ENCODE measurements at places on chromosomes 12 and 14. TPM values are rescaled to one million over a fixed set of nuclear protein-coding genes. Genes with fewer than 3 reads are reported as not detected.

- DNase-seq = no peak
- H3K36me3 ChIP-seq = no peaks in the 10 kb centered on the region
- H3K4me3 ChIP-seq = no peak overlapping the region
- no peak overlapping the region for H3K27ac ChIP-seq
- peaks cover 2% of the 10 kb centered on the region for H3K27me3 ChIP-seq
- H3K4me1 ChIP-seq = no peaks in the 10 kb centered on the region
Observed at GRCh38 chr12:105616971-105617540, 286.6 kb downstream of the C12orf75 start.

DNA sequence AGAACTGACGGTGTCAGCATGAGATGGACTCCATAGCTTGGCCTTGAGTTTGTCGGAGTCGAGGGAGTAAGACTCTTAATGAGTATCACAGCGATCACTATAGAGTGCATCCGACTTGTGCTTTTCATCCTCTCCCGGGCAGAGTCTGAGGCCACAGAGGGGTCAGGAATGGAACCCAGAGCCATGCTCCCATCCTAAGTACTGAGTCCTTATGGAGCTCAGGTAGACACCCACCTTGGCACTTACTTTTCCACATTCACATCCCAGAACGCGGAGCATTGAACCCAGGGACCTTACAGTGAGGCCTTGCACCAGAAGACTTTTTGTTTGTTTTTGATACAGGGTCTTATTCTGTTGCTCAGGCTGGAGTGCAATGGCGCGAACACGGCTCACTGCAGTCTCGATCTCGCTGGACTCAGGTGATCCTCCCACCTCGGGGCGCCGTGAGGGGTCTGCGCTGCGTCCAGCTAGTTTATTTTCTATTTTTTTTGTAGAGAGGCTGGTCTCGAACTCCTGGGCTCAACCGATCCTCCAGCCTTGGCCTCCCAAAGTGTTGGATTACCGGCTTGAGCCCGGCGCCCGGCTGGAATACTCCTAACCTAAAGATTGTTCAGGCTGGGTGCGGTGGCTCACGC, 719 bp upstream of the SRSF9 start:
- H3K4me3 ChIP-seq = peak overlapping the region; percentile 80
- H3K27me3 ChIP-seq = no peaks in the 10 kb centered on the region
- DNase-seq = peak; percentile 19
- H3K4me1 ChIP-seq = peaks cover 4% of the 10 kb centered on the region

- no peaks in the 10 kb centered on the region for H3K4me1 ChIP-seq
- no peak for DNase-seq
- no peaks in the 10 kb centered on the region for H3K27me3 ChIP-seq
- no peak overlapping the region for H3K27ac ChIP-seq
- no peaks in the 10 kb centered on the region for H3K36me3 ChIP-seq
Observed at GRCh38 chr12:38961683-38962082, 56.3 kb upstream of the CPNE8 start.

DNA sequence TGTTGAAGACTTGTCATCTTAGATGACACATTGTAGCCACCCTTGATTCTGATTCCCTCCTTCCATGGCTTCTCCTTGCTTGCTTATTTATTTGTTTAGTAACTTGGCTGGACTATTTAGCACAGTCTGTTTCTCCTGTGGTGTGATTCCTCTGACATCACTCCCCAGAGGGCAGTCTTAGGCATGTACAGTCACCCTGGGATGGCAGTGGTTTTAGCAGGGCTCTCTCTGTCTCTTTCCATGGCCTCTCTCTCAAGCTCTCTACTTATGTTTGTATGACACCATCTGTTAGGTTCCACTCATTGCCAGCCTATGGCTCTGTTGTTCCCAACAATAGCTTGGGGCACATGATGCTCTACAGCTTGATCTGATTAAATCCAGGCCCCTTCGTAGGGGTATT, 158.3 kb downstream of the ADGRD1 start:
- H3K4me1 ChIP-seq = no peaks in the 10 kb centered on the region
- no peak overlapping the region for H3K4me3 ChIP-seq
- H3K27ac ChIP-seq = no peak overlapping the region

- peaks cover 15% of the 10 kb centered on the region for H3K27me3 ChIP-seq
- H3K4me3 ChIP-seq = no peak overlapping the region
- H3K36me3 ChIP-seq = no peaks in the 10 kb centered on the region
- no peak overlapping the region for H3K27ac ChIP-seq
Observed at GRCh38 chr14:58109744-58110143, 42.3 kb downstream of the ARMH4 start.

- H3K36me3 ChIP-seq = no peaks in the 10 kb centered on the region
- no peak overlapping the region for H3K27ac ChIP-seq
- H3K4me3 ChIP-seq = no peak overlapping the region
- peak; percentile 10 for DNase-seq
- H3K27me3 ChIP-seq = no peaks in the 10 kb centered on the region
Observed at GRCh38 chr14:33564774-33565630, 385.9 kb downstream of the EGLN3 start.

DNA sequence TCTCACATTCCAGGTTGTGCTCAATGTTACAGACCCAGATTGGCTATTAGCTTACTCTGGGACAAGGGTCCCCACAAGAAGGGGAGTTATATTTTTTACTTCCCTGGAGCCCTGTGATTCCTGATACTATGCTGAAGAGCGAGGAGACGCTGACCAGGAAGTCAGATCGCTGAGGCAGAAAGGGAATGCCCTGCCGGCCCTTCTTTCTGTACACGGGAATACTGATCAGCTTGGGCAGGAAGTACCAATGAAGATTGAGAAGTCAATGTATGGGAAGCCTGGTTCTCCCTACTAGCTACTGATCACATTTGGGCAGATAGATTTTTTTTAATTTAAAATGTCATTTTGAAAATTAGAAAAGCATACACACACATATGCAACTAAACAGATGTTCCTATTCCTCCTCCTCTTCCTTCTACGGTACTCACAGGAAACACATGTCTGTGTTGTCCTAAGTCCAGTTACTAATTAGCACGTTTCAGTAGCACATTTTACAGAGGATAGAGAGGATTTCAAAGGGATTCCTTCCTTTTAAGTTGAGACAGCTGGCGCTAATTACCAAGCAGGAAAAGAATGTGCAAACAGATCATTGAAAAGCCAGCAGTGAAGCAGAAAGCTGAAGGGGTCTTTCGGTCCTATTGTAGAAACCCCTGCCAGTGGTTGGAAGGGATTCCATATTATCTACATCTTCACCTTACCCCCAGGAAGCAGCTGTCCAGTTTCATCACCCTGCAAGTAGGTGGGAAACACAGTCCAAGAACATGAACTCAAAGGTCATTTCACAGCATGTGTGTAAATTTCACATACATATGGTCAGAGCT, 292.4 kb downstream of the DUSP6 start:
- H3K4me1 ChIP-seq = no peaks in the 10 kb centered on the region
- no peaks in the 10 kb centered on the region for H3K36me3 ChIP-seq
- no peak overlapping the region for H3K27ac ChIP-seq
- no peak overlapping the region for H3K4me3 ChIP-seq
- peak; percentile 12 for DNase-seq

DNA sequence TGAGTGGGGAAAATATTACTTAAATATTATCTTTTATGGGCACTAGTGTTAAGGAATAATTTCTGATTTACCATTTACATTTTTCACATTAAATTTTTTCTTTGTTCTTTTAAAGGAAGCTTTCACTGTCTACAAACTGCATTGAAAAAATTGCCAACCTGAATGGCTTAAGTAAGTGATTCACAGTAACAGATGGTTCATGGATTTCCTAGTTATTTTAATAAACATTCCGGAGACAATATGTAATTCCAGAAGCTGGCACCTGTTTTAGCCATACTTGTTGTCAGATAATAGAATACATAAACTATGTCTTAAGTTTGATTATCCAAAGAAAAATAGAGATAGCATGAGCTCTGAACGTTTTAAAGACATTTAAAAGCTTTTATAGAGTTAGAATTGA, 17.1 kb downstream of the DNAL1 start:
- H3K27me3 ChIP-seq = no peaks in the 10 kb centered on the region
- H3K27ac ChIP-seq = no peak overlapping the region
- peak; percentile 57 for DNase-seq
- peaks cover 2% of the 10 kb centered on the region for H3K36me3 ChIP-seq
- H3K4me3 ChIP-seq = no peak overlapping the region

DNA sequence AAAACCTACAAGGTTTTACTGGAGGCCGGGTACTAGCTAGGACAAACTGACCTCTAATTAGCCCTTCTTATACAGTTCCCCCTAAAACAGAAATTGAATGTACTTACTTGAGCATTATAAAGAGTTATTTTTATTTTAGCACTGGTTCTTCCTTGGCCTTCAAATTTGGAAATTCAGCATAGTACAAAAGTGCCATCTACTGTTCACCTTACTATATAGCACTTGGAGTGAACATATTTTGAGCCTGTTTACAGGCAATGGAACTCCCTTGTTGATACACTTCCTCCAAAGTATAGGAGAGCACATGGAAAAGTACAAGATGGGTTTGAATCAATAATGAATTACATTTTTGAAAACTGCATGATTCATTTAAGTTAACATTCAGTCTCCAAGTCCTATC, 3.9 kb upstream of the POC1B start:
- peak; percentile 67 for DNase-seq
- no peaks in the 10 kb centered on the region for H3K4me1 ChIP-seq
- H3K27ac ChIP-seq = no peak overlapping the region
- H3K27me3 ChIP-seq = no peaks in the 10 kb centered on the region
- no peaks in the 10 kb centered on the region for H3K36me3 ChIP-seq
- H3K4me3 ChIP-seq = no peak overlapping the region

DNA sequence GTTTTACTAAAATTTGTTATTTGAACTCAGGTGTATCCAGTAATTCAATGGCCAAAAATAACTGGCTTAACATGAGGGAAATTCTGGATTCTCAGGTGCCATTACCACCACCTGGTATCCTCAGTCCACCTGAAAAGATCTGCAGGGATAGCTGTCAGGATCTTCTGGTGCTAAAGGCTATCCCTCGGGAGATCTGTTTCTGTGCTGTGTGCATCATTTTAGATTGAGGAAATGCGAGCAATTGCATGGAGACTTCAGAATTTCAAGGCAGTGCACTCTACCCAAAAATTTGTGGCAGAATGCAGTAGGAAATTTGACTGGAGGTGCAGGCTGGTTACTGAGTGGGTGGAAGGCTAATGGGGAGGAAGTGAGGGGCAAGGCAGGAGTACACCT, 26.4 kb downstream of the ZCCHC8 start:
- peaks cover 4% of the 10 kb centered on the region for H3K4me1 ChIP-seq
- no peak for DNase-seq
- H3K36me3 ChIP-seq = peaks cover 42% of the 10 kb centered on the region
- no peak overlapping the region for H3K4me3 ChIP-seq

DNA sequence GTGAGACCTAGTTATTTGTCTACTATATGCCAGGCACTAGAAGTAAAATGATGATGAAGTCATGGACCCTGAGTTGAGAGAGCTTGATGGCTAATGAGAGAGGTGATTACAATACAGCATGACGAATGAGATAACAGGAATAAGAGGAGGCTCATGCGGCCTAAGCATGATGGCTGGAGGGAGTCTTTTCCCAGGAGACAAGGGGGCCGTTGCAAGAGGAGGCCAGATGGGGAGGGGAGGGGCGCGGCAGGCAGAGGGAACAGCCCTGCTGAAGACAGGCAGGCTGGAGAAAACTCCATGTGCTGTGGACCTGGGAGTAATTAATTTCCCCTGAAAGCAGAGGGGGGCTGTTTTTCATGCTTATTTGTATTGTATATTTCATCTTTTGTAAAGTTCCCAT, 144.7 kb upstream of the RFLNA start:
- DNase-seq = no peak
- no peak overlapping the region for H3K27ac ChIP-seq
- H3K36me3 ChIP-seq = no peaks in the 10 kb centered on the region
- peaks cover 32% of the 10 kb centered on the region for H3K27me3 ChIP-seq
- H3K4me1 ChIP-seq = no peaks in the 10 kb centered on the region
- no peak overlapping the region for H3K4me3 ChIP-seq

DNA sequence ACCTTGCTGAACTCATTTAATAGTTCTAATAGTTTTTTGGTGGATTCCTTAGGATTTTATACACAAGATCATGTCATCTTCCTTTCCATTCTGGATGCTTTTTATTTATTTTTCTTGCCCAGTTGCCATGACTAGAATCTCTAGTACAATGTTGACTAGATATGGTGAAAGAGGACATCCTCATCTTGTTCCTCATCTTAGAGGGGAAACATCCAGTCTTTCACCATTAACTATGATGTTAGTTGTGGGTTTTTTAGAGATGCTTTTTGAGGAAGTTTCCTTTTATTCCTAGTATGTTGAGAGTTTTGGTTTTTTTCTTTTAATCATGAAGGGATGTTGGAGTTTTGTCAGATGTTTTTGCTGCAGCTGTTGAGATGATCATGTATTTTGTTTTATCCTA, 8.7 kb downstream of the ANKRD13A start:
- peaks cover 17% of the 10 kb centered on the region for H3K36me3 ChIP-seq
- no peak overlapping the region for H3K4me3 ChIP-seq
- DNase-seq = no peak
- no peak overlapping the region for H3K27ac ChIP-seq
- H3K27me3 ChIP-seq = no peaks in the 10 kb centered on the region
- peaks cover 15% of the 10 kb centered on the region for H3K4me1 ChIP-seq

DNA sequence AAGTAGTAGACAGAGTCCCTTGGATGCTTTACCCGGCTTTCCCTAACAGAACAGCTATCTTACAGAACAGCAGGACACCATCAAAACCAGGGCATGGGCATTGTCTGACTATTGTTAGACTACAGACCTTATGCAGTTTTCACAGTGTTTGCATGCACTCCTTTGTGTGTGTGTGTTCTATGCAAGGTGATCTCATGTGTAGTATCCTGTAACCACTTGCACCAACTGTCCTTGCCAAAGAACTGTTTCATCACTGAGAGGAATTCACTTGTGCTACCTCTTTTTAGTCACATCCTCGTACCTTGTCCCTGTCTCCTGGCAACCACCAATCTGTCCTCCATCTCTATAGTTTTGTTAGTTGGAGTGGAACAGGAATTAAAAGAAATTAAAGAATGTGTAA, 183.6 kb upstream of the PZP start:
- peaks cover 3% of the 10 kb centered on the region for H3K27me3 ChIP-seq
- no peaks in the 10 kb centered on the region for H3K4me1 ChIP-seq
- H3K36me3 ChIP-seq = no peaks in the 10 kb centered on the region
- H3K4me3 ChIP-seq = no peak overlapping the region

GRCh38 chr14:103259801-103260628, 74.0 kb upstream of the EIF5 start:
- peak overlapping the region; percentile 85 for H3K4me3 ChIP-seq
- H3K27ac ChIP-seq = peak overlapping the region; percentile 22
- no peaks in the 10 kb centered on the region for H3K4me1 ChIP-seq
- H3K27me3 ChIP-seq = peaks cover 7% of the 10 kb centered on the region

Gene PCK2
- 29.4 TPM for polyA plus RNA-seq

Gene ESPL1
- polyA plus RNA-seq = 9.2 TPM

Gene DBX2
- not detected for polyA plus RNA-seq

Gene PRR4
- 1.7 TPM for polyA plus RNA-seq

Gene SERPINA1
- polyA plus RNA-seq = 1.2 TPM

Gene P2RX2
- polyA plus RNA-seq = not detected

Gene LRIG3
- polyA plus RNA-seq = 23.6 TPM
